Activated T-cell treated with anti-CD3 and anti-CD28 coated beads, Interleukin-2, amount 50 U/mL, for 72 hours (primary cell): ENCODE measurements at places on chromosomes 11 and 22.
A peak's percentile ranks its signal among the peaks of the same experiment; 100 is the strongest.

GRCh38 chr11:15327786-15328231 lies 213.1 kb downstream of the INSC start:
- DNase-seq = peak; percentile 15

- no peak for DNase-seq
These were observed 5.3 kb upstream of the TMEM123 start for GRCh38 chr11:102457865-102458264.

- DNase-seq = no peak
These were observed 1.3 kb downstream of the FAM118A start for GRCh38 chr22:45310977-45311531.

DNA sequence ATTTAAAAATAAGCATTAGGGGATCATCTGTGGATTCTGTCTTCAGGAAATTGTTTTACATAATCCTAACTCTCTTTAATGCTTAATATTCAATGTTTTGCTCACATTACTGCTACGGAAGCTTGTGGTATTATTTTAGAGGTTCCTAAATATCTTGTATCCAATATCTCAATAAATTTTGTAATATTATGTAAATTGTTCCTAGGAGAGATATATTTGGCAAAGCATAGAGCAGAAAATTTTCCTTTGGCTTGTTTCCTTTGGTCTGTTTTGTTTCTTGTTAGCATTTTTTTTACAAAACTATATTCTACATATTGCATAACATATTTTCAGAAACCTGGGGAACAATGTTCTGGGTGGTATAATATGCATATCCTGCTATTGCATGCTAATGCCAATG lies 144.8 kb downstream of the GRIA4 start:
- DNase-seq = no peak

DNA sequence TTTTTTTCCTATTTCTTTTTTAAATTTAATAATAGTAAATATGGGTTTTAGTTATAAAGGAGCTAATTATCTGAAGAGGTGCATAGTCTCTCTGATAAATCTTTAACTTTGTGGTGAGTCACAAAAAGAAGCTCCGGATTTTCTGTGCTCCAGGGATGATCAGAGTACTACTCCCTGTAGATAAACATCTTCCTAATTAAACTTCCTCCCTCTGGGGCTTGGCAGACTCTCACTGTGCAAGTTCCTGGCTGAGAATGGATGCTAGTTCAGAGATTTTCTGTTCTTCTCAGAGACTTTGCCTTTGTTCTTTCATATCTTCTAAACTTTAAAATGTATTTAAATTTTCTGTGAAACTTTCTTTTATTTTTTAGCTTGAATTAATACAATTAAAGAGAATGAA lies at the start of gene OR10G7:
Gene OR10G7 (minus strand): TSS at position 72 of the 400 bp plus-strand sequence. CDS start 2,324 bp downstream, outside the sequence.
- no peak for DNase-seq
